H54 (cell line): ENCODE measurements at places on chromosomes 2 and 18.

- no peak for DNase-seq
These were observed 19.8 kb downstream of the FZD5 start for GRCh38 chr2:207749873-207750272.

- DNase-seq, result no peak
These were observed 65.3 kb upstream of the CCDC85A start for GRCh38 chr2:56118474-56118873.

DNA sequence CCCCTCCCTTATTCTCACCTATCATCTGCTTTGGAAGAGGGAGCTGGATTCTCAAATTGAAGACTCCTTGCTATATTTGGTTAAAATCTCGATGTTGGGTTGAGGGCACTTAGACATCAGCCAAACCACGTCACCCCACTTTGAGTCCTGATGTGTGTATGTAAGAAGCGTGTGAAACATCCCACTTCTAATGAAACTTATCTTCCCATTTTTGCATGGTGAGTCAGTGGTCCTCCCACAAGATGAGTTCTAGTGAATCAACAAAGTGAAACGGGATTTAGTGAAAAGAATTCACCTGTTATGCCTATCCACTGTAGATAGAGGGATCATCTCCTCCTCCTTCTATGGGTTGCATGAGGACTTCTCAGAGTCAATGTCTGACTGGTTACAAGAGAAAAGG is 51.4 kb upstream of the SPRED2 start:
- DNase-seq, result no peak

DNA sequence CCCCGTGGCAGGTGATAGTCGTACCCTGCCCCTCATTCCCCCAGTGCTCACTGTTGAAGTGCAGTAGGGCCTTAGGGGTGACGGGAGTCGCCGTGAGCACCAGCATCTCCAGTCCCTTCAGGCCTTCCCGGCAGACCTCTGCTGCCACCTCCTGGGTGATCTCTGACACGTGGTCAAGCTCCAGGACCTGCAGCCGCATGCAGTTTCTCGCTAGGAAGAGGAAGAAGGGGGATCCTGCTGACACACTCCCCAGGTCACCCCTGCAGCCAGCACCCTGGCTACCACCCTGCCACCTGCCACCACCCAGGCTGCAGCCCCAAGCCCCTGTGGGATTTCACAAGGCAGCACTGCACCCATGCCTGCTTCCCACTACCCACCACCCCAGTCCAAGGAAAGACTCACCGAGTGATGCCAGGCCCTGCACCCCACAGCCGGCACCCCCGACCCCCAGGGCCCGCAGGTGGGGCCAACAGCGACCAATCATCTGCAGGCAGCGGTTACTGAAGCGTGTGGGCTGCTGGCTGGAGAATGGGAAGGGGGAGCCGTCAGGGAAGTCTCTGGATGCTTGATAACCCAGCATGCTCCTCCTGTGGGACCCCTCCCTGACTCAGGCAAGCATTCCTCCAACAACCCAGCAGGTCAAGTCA is 23.8 kb downstream of the FBXO41 start:
- peak; percentile 68 for DNase-seq

DNA sequence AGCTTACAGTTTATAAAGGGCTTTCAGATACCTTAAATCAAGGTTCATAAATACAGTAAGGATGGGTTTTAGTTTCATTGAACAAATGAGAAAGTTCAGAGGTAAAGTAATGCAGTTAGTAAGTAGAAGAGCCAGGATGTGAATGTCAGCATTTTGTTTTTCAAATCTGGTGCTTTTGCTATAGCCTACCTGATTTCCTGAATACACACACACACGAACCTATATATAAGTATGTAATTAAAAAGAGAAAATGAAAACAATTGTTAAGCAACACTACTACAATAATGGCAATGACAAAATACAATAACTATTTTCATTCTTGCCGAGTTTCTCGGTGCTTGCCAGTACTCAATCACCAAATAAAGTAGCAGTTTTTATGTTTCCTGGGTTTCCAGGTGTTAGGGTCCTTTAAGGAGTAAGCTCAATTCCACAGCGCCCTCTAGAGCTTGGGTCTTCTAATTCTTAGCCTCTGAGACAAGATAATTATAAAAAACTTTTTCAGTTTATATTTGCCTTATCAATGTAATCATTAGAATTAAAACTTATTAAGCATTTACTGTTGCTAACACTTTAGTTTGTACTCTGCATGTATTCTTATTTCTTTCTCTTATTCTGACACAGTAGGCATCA is 512.9 kb upstream of the ACVR2A start:
- peak; percentile 5 for DNase-seq

GRCh38 chr2:198314559-198315153 is 510.3 kb downstream of the PLCL1 start:
- no peak for DNase-seq

GRCh38 chr2:167749660-167750059 is 497.7 kb downstream of the STK39 start:
- no peak for DNase-seq

- no peak for DNase-seq
These were observed 11.3 kb downstream of the CYTIP start for GRCh38 chr2:157432475-157433106.

DNA sequence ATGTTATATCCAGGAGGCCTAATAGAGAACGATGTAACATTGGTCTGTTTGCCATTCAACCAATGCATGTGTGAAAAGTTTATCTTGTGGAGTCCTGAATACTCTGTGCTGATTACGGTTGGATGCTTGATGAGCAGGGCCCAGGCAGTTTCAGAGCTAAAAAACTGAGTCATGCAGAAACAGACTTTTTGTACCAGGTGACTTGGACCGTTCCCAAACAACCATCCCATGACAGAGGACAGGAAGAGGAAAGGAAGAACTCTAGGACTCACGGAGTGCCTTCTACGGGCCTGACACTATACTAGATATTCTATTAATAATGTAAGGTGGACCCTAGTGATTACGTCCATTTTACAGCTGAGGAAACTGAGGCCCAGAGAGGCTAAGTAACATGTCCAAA is 142.1 kb downstream of the ARHGAP28 start:
- DNase-seq, result no peak

DNA sequence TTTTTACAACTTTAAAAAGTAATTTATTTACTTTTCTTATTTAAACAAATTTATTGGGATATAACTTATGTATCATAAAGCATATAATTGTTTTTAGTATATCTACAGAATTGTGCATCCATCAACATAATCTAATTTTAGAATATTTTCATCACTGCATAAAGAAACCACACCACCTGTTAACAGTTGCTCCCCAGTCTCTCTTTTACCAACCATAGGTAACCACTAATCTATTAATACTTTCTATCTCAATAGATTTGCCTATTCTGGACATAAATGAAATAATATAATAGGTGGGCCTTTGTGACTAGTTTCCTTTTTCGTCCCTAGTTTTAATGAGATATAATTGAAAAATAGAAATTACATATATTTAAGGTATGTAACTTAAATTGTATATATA is 90.6 kb downstream of the ADAM23 start:
- no peak for DNase-seq

- peak; percentile 23 for DNase-seq
These were observed 815 bp downstream of the GMCL1 start for GRCh38 chr2:69830045-69830905.

GRCh38 chr2:224932522-224932921 is 109.7 kb downstream of the DOCK10 start:
- DNase-seq, result no peak

GRCh38 chr2:206696910-206697309 is 21.3 kb downstream of the DYTN start:
- no peak for DNase-seq

DNA sequence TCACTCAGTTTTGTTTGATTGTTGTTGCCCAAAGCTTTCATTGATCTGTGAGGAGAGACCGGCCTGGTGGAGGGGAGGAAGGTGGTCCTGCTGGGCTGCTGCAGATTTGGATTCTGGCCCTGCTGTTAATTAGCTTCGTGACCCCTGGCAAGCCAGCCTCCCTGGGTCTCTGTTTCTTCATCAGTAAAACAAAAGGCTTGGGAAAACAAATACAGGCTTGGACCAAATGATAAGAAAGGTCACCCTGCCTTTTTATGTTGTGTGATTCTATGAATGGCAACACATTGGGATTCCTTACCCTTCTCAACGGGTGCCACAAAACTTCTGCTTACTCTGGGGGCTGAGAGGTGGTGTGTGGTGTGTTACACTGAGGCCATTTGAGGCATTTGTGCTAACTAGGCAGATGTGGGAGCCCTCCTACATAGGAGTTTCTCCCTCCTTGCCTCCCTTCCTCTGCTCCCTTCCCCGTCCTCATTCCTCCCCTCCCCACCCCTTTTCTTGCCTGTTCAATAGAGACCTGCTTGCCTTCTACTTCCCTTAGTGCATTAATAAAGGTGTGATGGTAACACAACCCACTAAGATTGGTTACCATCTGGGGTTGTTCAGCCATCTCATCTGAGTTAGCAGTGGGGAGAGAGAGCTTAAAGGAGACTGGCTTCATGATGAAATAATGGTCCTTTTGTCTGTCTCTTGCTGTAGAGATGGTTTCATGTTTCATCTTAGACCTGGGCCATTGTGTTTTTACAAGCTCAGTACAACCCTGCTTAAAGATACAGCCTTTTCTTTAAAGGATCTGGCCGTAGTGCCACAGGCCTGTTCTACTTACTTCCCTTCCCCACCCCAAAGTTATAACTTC is 96.2 kb downstream of the TANC1 start:
- DNase-seq, result no peak

GRCh38 chr2:187689372-187689771 is 135.1 kb upstream of the TFPI start:
- DNase-seq, result peak; percentile 2

DNA sequence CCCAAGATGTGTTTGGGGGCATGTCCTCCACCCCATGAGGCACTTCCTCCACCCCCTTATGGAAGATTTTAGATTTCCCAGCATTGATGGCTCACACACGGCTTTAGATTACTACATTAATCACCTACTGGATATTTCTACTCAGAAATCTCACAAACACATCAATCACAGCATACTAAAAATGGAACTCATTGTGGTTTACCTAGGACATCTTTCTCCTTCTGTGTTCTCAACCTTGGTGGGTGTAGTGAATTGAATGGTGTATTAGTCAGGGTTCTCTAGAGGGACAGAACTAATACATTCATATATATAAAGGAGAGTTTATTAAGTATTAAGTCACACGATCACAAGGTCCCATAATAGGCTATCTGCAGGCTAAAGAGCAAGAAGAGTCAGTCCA is 82.1 kb upstream of the CYRIA start:
- no peak for DNase-seq

- DNase-seq, result no peak
These were observed 52.5 kb downstream of the CENPO start for GRCh38 chr2:24845691-24846090.

GRCh38 chr18:34549367-34549766 is 160.7 kb upstream of the DTNA start:
- no peak for DNase-seq

DNA sequence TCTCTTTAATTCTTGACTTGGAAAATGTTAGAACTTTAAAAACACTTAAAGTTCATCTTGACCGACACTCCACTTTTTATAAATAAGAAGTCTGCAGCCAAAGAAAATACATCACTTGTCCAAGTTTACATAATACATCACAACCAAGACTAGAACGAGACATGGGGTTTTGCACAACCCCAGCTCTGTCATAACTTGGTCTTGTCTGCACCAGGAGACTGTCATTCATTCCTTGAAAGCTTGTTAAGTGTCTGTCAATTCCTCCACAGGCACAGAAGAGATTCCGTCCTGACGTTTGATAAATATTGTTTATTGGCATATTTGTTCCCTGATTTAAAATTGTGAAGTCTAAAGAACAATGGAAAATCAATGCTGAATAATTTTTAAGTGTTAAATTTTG is 139.5 kb upstream of the SETBP1 start:
- DNase-seq, result no peak
